ENCODE measurements at places on chromosomes 1 and 21.

DNA sequence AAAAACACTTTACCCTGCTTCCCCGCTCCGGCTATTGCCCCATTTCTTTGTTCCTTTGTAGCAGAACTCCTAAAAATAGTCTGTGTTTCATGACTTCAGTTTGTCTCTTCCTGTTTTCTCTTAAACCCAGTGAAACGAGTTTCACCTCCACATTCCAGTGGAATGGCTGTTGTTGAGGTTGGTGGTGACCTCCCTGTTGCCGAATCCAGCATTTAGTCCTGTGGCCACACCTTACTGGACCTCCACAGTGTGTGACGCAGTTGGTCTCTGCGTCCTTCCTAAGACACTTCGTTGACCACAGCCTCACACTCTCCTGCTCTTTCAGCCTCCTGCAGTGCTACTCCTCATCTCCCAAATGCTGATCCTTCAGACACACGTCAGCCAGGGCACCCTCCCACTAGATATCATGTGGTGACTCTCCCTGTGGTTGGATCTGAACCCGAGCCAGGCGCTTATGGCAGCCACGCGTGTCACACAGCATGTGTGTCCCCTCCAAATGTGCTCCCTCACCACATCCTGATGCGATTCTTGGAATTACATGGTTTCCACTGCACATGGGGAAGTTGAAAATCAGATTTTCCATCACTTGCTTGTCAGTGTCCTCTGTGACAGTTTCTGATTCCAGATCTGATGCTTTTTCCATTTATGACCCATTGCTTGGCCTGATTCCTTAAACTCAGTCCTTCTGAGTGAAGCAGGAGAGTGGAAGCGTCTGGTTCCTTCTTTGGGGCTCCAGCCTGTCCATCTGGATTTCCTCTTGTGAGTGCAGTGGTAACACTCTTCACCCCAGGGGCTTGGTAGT is 99.1 kb upstream of the ARTN start:
- peak; percentile 92 for DNase-seq

GRCh38 chr1:112906150-112906698 is 49.8 kb downstream of the SLC16A1 start:
- DNase-seq = no peak

DNA sequence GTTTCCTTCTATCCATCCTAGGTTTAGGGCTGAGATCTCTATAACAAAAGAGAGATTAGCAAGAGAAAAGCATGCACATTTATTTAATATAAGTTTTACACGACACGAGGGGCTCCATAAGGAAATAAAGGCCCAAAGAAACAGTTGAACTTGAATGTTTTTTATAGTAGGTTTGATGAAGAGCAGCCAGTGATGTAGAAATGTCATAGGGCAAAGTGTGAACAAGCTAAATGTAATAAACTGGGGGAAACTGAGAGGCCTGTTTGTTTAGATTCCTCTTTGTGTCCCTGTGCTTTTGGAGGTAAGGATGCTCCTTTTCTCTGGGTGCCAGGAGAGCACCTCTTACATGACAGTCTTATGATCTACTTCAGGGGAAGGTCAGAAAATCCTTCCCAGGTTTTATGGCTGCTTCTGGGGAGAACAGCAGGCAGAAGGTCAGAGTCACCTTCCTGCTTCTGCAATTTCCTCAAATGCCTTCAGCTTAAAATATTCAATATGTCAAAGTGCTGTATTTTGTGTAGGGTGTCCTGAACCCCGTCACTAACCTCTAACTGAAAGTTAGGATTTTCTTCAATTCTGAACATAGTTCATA is 9.5 kb upstream of the HORMAD1 start:
- peak; percentile 9 for DNase-seq

- DNase-seq = peak; percentile 81
Observed at GRCh38 chr1:62800825-62801306, 16.9 kb downstream of the ATG4C start.

DNA sequence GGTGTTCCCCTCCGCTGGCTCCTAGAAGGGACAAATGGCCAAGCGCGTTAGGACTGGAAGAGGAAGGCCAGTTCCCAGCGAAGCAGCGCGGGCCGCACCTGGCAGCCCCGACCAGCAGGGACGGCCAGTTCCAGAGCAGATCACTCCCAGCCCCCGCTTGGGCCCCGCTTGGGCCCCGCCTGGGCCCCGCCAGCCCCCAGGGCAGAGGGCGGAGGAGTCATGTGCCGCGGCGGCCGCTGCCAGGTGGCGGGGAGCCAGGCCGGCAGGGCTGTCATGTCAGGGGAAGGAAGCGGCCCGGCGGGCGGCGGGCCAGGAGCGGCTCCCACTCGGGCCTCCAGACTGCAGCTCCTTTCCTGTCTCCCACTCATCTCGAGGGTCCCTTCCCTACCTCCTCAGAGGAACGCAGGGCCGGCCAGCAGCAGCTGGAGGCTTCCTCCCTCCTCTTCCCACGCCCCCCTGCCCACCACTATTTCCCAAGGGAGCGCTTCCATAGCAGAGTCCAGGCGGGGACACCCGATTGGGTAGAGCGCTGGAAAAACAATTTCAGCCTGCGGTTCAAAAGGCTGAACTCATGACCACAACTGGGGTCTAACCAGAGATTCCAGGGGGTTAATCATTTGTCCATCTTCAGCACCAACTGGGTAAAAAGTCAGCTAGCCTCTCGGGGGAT is 16.5 kb downstream of the ZNF697 start:
- DNase-seq = peak; percentile 71

GRCh38 chr1:226370144-226370923 is 37.6 kb downstream of the PARP1 start:
- DNase-seq = no peak

- DNase-seq = no peak
Observed at GRCh38 chr1:229195246-229195645, 75.7 kb upstream of the RAB4A start.

GRCh38 chr1:35180776-35181374 is 12.1 kb downstream of the SFPQ start:
- no peak for DNase-seq

DNA sequence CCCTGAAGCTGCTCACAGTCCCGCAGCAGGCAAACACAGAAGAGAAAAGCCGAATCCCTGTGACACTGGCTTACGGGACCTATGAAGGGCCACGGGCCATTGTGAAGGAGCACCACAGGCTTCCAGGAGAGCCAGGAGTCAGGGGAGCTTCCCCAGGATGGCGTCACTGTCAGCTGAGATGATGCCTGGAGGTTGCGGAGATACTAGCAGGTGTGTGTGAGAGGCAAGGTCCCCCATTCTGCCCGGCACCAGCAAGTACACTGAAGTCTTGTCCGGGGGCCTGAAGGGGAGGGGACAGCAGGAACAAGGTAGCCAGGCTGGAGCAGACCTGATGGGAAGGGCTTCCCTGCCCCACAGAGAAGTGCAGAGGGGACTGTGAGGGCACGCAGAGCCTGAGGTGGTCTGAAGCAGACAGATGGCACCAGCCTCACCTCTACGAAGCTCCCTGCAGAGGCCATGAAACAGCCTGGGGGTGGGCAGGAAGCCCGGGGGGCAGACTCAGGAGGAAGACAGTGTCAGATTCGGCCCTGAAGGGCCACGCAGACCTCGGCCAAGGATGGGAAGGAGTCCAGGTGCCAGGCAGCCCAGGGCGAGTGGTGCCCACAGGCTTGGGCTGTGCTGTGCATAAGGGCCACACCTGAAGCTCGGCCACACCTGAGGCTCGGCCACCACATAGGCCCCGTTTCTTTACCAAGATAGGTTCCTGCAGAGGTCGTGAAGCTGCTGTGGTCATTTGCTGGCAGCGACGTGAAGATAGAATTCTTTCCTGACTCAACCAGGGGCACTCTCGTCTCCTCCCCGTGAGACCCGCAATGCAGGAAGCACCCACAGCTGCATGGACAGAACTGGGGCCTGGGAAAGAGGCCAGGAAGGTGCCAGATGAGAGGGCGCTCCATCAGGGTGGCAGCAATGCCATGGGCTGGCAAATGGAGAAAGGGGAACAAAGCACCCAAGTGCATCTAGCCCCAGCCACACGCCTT is 10.1 kb downstream of the TCP10L start:
- no peak for DNase-seq

GRCh38 chr1:53568540-53568939 is 109.3 kb downstream of the DMRTB1 start:
- DNase-seq = peak; percentile 71

DNA sequence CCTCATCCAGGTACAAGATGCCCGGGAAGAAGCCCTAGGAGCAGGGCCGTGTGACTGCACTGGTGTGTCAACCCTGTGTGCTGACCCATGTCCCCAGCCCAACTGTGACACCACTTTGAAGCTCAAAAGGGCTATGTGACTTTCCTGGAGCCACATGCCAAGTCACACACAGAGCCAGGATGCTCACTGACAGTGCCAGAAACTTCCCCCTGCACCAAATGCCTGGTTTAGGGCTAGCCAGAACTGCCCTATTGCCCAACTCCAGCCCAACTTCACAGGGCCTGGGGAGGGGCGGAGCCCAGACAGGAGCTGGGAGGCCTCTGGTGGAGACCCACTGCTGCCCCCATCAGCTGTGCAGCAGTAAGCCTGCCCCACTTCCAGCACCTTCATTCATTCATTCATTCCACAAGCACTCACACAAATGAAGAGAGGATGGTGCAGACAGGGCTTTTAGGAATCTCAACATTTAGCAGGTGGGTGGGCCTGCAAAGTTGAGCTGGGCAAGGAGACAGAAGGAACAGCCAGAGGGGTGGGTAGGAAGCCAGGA is 36.7 kb downstream of the KCNQ4 start:
- DNase-seq = peak; percentile 32

GRCh38 chr21:37130971-37131370 is 57.9 kb downstream of the TTC3 start:
- no peak for DNase-seq

GRCh38 chr1:245663373-245663772 is 508.6 kb downstream of the KIF26B start:
- no peak for DNase-seq

DNA sequence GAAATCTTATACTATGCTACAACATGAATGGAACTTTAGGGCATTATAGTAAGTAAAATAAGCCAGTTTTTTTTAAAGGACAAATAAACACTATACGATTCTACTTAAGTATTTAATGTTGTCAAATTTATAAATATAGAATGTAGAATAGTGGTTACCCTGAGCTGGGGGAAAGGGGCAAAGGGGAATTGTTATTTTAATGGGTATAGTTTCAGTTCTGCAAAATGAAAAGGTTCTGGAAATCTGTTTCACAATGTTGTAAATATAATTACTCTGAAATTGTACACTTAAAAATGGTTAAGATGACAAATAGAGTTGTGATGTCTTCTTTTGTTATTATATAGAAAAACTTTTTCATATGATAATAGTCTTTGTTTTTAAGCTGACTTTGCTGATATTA is 366.3 kb downstream of the MRPL39 start:
- DNase-seq = no peak

- no peak for DNase-seq
Observed at GRCh38 chr1:147738739-147739476, 21.5 kb downstream of the GJA5 start.

DNA sequence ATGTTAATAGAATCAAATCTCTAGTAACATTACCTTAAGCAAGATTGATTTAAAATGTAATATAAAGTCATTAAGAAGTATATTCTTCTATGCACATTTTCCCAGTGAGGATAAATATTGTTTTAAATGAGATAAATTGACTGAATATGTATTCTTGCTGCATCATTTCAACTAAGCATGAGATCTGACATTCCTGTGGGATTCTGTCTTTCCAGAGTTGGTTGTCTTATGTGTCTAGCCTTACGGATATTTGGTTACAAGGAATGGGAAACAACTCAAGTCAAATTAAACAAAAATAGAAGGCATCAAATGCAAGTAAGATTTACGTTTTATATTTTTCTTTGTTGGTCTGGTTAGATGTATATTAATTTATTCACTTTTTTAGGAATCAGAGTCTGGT is 287.5 kb downstream of the PTGER3 start:
- no peak for DNase-seq

- no peak for DNase-seq
Observed at GRCh38 chr1:84703431-84703830, 13.2 kb upstream of the SSX2IP start.

- peak; percentile 11 for DNase-seq
Observed at GRCh38 chr1:162627662-162628296, 4.5 kb upstream of the DDR2 start.

DNA sequence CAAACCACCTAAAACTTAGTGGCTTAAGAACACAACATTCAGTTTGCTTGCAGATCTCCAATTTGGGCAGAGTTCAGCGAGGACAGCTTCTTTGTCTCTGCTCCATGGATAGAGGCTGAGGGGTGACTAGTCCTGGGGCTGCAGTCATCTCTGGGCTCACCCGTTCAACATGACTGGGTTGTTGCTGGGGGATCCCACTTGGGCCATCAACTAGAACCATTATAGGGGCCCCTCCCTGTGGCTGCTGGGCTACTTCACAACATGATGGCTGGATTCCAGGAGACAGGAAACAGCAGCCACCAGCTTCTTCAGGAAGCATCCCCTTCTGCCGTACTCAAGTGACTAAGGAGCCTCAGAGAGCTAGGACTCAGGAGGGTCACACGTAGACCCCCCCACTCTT is 140.9 kb downstream of the RHOU start:
- DNase-seq = no peak

DNA sequence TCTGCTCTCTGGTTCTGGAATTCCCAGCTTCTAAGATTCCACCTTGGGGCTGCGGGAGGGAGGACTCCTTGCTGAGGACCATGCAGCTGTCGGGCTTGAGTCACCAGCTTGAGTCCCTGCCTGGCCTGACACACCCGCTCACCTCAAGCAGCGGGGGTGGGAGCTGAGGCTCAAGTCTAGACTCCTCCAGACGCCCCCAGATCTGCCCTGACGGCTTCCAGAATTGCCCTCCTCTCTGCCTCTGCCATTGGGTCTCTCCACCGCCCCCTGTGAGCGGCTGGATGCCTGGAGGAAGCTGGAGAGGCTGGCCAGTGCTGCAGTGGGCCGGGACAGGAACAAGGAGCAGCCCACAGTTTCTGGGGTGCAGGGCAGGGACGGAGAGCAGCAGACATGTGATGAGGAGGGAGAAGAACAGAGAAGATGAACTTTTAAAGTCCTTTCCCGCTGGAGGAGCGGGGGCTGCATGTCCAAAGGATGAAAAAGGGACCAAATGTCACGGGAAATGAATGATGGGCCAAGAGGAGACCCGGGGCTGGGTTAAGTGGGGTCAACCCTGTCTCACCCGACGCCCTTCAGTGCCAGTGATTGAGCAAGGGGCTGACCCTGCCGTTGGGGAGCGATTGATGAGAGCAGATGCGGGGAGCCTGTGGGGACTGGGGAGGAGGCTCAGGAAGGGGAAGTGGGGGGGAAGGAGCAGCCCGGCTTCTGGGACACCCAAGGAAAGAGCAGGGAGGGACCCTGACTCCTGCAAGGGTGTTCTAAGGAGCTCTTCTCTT is 13.5 kb downstream of the CRABP2 start:
- no peak for DNase-seq

GRCh38 chr1:28540651-28541050 is 12.2 kb upstream of the TRNAU1AP start:
- DNase-seq = peak; percentile 37

All from KBM-7 (cell line).